ENCODE measurements at places on chromosomes 6 and 20.

GRCh38 chr6:5090603-5091002 is 5.5 kb downstream of the PPP1R3G start:
- DNase-seq, result no peak

DNA sequence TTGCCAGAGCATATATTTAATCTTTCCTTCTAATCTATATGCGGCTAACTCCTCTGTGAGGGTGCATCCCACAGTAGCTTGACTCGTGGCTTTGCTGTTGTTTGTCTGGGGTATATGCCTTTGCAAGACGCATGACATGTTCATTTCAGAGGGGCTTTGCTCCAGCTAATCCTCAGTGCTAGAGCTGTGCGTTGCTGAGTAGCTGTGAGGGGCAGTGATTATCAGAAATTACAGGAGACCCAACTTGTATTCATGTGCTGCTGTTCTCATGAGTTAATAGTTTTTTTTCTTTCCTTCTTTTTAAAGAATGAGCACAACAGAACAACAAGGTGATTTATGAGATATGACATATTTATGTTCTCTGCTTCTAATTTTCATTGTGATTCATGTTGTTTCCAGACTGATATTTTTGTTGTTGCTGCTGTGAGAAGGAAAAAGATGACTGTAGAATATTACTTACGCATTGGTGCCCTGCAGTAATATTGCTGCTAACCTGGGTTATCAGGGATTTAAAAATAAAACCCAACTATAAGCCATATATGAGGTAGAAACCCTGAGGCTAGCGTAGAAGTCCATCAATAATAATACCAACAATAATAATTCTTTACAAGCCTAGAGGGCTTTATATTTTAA is 168.3 kb downstream of the KLHL32 start:
- DNase-seq, result no peak

GRCh38 chr20:52011093-52011492 is 180.5 kb downstream of the ZFP64 start:
- no peak for DNase-seq

GRCh38 chr6:169589699-169590257 is 112.1 kb downstream of the WDR27 start:
- DNase-seq, result no peak

DNA sequence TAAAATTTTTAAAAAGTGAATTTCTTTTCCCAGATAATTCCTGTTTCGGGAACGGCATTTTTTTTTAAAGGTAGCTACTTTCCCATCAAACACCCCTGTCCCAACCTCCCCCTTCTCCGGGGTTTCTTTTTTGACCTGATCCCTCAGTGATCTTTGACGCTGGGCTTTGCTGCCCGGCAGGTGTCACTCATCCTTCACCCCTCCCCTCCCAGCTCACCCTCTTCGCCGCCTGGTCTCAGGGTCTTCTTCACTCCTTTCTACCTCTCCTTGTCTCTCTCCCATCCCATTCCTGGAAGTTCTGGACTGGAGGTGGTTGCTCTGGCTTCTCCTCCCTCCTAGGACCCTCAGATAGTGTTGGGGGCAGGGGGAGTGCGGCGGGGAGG is 329 bp upstream of the GPR6 start:
- DNase-seq, result no peak

GRCh38 chr6:2823104-2823850 is 18.4 kb downstream of the SERPINB1 start:
- no peak for DNase-seq

GRCh38 chr6:30679765-30680535 is 6.5 kb downstream of the PPP1R18 start:
- DNase-seq, result no peak

- no peak for DNase-seq
These were observed 241.5 kb upstream of the PLN start for GRCh38 chr6:118306392-118307238.

DNA sequence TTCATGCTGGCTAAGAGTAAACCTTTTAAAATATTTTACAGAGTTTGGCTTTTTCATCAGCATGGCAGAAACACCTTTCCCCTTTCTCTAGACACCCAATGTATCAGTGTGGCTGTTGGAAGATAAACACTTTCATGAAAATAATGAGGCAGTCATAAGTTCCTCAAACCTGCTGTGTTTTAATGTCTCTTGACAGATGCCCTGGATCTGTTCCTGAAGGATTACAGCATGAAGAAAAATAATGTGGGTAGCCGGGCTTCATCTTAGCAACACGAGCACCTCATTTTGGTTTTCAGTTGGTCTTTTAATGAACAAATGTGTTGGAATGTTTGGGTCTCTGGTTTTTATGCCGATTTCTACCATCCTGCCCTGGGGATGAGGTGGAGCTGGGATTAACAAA is 45.5 kb upstream of the UNC93A start:
- no peak for DNase-seq

DNA sequence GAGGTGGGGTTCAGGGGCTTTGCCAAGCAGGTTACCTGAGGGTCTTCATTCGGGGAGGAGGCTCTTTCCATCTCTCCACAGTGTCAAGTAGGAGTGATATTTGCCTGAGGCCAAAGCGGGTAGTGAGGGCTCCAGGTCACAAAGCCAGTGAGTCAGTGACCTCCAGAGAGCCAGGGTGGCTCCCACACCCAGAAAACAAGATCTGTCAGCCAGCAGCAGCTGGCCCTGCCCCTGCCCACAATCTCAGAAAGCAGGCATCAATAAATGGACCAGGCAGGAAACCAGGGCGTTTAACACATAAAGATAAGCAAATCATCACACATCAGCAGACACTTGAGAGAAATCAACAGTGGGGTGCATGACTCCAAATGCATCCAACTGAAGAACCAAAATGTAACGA is 250.8 kb downstream of the CDH26 start:
- DNase-seq, result no peak

DNA sequence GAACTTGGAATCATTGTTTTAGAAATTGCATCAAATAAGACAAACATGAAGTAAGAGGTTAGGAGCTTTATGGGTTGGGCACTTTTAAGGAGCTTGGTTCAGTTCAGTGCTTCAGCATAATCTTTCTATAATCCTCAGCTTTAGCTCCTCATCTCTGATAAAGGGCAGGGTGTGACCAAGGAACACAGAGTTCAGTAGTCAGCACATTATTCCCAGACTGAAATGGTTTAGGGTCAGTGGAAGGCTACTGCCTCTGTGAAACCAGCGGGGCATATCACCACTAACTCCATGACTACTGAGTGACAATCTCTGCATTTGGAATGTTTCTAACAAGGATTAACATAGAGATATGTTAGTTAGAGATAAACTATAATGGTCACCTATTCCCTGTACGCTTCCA is 36.9 kb downstream of the CRYBG1 start:
- no peak for DNase-seq

DNA sequence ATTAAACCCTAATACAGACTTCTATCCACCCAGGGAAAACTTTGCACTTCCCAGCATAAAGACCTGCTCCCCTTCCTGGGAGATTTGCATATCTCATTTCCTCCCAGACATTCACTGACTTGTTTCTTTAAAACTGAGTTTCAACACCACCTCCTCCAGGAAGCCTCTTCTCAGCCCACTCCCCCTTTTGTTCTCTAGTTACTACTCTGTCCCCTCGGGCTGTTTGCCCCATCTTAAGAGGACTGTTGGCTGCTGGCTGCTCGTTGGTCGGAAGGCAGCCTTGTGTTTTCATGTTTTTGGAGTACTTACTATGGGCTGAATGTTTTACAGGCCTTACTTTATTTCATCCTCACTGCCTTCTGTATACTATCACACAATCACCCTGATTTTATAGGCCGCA is 6.6 kb downstream of the ARHGAP40 start:
- DNase-seq, result no peak

- DNase-seq, result no peak
These were observed 113.4 kb upstream of the MRPS10 start for GRCh38 chr6:42331019-42331418.

DNA sequence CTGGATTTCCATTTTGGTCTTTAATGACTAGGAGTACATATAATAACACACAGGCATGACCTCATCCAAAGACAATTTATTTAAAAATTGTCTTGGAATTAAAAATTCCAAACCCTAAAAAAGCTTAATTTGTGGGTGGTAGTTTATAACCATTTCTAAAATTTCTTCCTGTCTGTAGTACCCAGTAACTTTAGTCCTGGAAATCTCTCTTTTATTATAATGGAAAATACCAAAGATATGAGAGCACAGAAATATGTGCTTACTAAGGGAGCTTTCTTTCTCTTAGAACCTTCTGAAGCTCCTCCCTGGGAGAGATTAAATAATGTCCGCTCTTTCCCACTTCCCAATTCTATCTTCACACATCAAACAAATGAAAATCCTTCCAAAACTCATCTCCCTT is 70.5 kb upstream of the PRL start:
- no peak for DNase-seq

DNA sequence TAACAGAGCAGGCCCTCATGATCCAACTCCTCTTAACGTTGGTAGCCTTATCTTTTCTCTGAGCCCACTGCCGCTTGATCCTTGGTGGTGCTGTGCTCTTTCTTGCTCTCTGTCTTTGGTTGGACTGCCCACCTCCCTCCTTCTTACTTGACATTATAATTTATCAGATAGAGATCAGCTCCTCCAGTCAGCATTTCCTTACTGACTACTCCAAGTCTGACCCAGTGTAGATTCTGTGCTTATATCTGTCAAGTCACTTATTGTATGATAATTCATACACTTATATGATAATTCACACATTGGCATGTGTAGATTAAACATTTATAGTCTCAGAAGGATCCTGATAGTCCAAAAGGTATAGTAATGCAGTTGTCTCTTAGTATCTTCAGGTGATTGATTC is 18.1 kb downstream of the PTPRA start:
- no peak for DNase-seq

Data from stimulated activated CD4-positive, alpha-beta T cell treated with anti-CD3 and anti-CD28 coated beads, Interleukin-1b, Interleukin-23, amount 100 ng/mL, for 24 hours (primary cell).